ENCODE measurements at places on chromosomes 6 and 20. TPM values are rescaled to one million over a fixed set of nuclear protein-coding genes. Genes with fewer than 3 reads are reported as not detected.

- DNase-seq, result no peak
These were observed 52.0 kb upstream of the MTHFD1L start for GRCh38 chr6:150813319-150813992.

DNA sequence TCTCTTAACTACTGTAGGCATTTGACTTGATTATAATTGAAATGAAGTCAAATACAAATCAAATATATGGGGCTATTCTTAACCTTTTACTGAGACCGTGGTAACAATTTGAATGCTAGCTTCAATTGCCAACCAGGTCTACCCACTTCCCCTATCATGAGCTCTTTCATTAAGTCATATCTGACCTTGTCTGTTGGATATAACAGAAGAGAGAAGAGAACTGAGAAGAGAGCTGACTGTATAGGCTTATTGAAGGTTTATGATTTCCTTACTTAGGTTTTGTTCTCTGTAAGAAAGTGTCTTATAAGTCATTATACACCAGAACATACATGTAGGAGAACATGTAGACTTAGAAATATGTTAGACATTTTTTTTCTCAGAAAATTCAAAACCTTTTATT, 549.4 kb downstream of the COL12A1 start:
- no peak for DNase-seq

- DNase-seq, result no peak
These were observed 2.6 kb upstream of the SIRPB1 start for GRCh38 chr20:1622450-1622849.

- no peak for DNase-seq
These were observed 11.4 kb upstream of the PBOV1 start for GRCh38 chr6:138229663-138230179.

GRCh38 chr6:140779991-140780596, 1352.6 kb upstream of the GJE1 start:
- DNase-seq, result no peak

DNA sequence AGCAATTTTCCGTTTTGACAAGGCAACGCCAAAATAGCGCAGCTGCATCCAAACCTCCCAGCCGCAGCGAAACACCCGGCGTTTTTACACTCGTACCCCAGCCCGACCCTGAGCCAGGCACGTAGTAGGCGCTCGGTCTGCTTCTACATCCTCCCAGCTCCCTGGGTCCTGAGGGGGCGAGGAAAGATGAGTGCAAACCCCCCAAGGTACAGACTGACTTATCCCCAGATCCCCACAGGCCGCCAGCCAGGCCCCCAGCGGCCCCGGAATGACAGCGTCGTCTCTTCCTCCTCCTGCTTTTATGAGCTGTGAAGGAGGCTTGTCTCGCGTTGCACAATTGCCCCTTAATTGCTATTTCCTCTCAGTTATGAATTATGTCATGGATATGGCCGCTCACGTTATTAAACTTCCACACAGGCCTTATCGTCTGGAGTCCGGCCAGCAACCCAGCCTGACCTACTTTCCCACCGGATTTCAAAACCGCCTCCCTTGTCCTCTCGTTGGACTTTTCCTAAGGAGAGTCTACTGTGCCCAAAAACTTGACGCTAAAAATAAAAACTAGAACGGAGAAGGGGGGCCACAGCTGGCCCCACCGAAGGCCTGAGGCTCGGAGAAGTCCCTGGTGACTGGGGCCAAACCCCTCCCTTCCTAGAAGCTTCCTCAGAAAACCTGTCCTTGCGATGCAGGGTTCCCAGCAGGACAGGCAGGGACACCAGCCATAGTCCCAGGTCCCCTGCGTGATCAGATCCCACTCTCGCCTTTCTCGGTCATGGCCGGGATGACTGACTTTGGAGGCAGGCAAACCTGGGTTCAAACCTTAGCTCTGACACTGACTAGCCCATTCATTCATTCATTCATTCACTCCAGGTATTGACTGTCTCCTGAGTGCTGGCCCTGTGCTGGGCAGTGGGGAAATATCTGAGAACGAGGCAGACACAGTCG, 130.9 kb upstream of the PTPN1 start:
- DNase-seq, result no peak

- DNase-seq, result no peak
These were observed 292.3 kb upstream of the EYS start for GRCh38 chr6:65999288-65999791.

- DNase-seq, result no peak
These were observed 708.8 kb downstream of the DHX35 start for GRCh38 chr20:39670988-39671387.

GRCh38 chr6:54264581-54265272, 43.5 kb upstream of the TINAG start:
- DNase-seq, result no peak

- DNase-seq, result no peak
These were observed at the start of gene NRN1 for GRCh38 chr6:6006428-6007365. Gene NRN1, minus strand, starts transcription at chr6:6006925. Its CDS starts 176 bp downstream, at chr6:6006749.

The ATP6V1G2 gene
- 0.38 TPM for polyA plus RNA-seq

The PPP1R14C gene
- polyA plus RNA-seq, result 11.7 TPM

The HS3ST5 gene
- polyA plus RNA-seq, result not detected

The TPBG gene
- polyA plus RNA-seq, result 0.88 TPM

The MUC21 gene
- polyA plus RNA-seq, result not detected
